CD4-positive, alpha-beta T cell (primary cell): ENCODE measurements at places on chromosomes 6 and 20. TPM values are rescaled to one million over a fixed set of nuclear protein-coding genes. Genes with fewer than 3 reads are reported as not detected.

FAM184A gene
- 3.3 TPM for total RNA-seq

GPLD1 gene
- total RNA-seq: 0.66 TPM

FOXQ1 gene
- not detected for total RNA-seq

DNA sequence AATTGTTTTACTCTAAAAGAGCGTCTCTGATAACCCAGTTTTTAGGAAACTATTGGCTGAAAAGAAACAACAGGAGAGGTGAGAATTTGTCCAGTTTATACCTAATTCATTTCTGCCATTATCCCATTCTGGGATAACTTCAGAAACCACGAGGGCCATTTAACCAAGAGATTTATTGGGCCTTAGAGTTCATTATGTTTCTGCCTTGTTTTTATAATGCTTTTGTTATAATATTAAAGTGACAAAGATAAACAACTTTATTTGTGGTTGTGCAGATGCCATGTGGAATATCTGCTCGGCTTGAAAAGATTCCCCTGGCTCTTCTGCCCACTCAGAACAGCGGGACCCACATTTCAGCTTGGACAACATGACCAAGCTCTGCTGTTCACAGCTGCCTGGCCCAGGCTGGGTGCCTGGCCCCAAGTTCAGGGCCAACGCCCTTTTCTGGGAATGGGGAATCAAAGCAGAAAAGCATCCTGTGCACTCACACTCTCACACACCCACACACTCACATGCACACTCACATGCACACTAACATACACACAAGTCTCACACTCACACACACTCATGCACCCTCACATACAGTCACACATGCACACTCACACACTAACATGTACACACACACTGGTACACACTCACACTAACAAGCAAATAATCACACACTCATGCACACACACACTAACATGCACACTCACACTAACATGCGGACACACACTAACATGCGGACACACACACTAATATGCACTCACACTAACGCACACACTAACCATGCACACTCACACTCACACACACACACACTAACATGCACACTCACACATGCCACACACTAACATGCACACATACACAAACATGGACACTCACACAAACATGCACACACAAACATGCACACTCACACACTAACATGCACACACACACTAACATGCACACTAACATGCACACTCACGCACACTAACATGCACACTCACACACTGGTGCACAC lies 86.7 kb upstream of the NEDD9 start:
- H3K4me3 ChIP-seq: no peak overlapping the region
- peaks cover 34% of the 10 kb centered on the region for H3K4me1 ChIP-seq
- no peaks in the 10 kb centered on the region for H3K27me3 ChIP-seq
- no peak for DNase-seq
- no peak overlapping the region for H3K27ac ChIP-seq

GRCh38 chr6:109794201-109794923 lies 103.3 kb downstream of the FIG4 start:
- DNase-seq: no peak
- no peaks in the 10 kb centered on the region for H3K27me3 ChIP-seq
- H3K36me3 ChIP-seq: peaks cover 9% of the 10 kb centered on the region

DNA sequence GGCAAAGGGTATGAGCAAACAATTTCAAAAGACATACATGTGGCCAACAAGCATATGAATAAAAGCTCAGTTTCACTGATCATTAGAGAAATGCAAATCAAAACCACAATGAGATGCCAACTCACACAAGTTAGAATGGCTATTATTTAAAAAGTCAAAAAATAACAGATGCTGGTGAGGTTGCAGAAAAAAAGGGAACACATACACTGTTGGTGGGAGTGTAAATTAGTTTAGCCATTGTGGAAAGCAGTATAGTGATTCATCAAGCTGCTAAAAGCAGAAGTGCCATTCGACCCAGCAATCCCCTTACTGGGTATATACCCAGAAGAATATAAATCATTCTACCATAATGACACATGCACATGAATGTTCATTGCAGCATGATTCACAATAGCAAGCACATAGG lies 6.7 kb upstream of the KHDC1L start:
- H3K4me3 ChIP-seq: no peak overlapping the region
- no peaks in the 10 kb centered on the region for H3K36me3 ChIP-seq
- H3K4me1 ChIP-seq: no peaks in the 10 kb centered on the region
- no peaks in the 10 kb centered on the region for H3K27me3 ChIP-seq

DNA sequence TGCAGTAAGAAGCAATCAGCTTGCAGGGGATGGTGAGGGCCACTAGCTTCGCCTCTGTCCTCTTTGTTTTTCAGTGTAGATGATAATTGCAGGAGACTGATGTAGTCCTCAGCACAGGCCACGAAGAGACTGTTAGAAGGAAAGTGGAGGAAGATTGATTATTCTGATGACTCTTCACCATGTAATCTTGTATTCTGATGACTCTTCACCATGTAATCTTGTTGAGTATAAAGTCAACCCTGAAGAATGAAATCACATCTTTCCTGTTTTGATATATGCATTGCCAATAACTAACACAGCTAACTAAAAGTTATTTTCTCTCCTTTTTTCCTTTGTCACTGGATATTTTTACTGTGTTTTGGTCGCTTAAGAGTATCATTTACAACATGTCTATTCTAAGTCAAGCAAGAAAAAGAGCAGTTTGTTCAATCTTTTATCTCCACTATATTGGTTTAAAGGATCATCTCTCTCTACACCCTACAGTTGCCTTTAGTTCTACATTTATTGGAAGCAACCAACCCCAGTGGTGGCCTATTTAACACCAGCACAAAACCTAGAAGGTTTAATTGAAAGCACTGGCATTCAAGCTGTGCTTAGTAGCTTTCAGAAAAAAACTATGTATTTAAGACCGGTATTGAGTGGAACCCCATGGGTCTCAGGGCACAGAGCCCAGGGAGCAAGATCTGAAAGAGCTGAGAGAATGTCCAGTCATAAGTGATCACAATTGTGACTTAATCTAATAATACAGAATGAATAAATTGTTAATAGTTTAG lies 107.2 kb upstream of the BTBD3 start:
- no peaks in the 10 kb centered on the region for H3K27me3 ChIP-seq
- no peaks in the 10 kb centered on the region for H3K4me1 ChIP-seq
- no peaks in the 10 kb centered on the region for H3K36me3 ChIP-seq
- no peak for DNase-seq

DNA sequence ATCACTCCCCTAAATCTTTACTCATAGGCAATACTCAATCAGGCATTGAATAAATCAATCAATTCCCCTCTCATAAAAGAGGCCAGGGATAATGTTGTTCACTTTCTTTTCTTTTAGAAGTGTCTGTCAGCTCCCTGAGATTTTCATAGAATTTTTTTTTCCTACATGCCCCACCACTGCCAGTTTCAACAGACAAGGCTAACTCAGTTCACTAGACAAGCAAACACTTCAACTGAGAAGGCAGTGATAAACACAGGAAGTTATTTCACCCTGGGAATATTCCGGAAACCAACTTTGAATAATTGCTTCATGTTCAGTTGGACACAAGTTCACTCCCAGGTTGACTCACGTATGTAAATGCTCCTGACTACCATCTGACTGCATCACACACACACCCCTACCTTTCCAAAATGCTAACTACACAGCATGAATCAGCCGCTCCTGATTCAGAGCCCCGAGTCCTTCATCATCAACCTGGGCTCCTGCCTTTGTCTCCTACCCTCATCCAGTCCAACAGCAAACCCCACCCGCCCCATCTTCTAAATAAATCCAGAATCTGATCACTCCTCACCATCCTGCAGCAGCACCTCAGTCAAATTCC lies 143.9 kb downstream of the BCAS1 start:
- H3K27me3 ChIP-seq: no peaks in the 10 kb centered on the region
- H3K4me3 ChIP-seq: no peak overlapping the region
- no peaks in the 10 kb centered on the region for H3K36me3 ChIP-seq
- H3K4me1 ChIP-seq: peaks cover 11% of the 10 kb centered on the region
- DNase-seq: peak; percentile 75

DNA sequence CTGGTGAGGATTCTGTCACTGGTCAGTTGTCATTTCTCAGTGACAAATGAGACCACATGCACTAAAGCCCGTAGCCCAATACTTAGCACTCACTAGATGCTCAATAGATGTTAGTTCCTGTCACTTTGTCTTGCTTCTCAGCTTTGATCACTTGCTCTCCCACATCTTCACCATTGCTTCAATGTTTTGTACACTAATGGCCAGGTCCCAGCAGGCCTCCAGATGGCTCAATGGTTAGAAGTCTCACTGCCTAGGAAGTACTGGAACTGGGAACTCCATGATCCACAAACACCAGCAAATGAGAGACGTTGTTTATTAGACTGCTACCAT lies 502.8 kb upstream of the JARID2 start:
- H3K27me3 ChIP-seq: peaks cover 2% of the 10 kb centered on the region
- H3K36me3 ChIP-seq: no peaks in the 10 kb centered on the region
- peaks cover 10% of the 10 kb centered on the region for H3K4me1 ChIP-seq
- no peak overlapping the region for H3K4me3 ChIP-seq
- peak overlapping the region; percentile 52 for H3K27ac ChIP-seq

GRCh38 chr6:8437813-8438212 lies 2.5 kb upstream of the SLC35B3 start:
- H3K27me3 ChIP-seq: no peaks in the 10 kb centered on the region
- no peak overlapping the region for H3K4me3 ChIP-seq
- no peaks in the 10 kb centered on the region for H3K36me3 ChIP-seq

DNA sequence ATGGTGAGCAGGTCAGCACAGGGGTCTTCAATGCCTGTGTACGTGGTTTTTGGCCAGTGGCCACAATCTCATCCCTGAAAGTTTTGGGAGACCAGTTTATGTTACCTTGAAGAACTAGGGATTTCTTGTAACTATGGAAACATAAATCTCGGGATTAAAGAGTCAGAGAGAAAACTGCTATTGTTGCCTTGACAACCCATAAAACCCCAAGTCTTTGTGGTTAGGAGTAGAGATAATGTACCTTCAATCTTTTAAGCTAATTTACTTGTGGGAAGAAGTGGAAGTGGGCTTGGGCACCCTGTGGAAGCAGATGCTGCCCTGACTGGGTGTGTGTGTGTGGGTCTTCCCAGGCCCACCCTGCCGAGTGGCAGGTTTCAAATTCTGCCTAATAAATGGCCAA lies 46.1 kb upstream of the ZNF831 start:
- DNase-seq: no peak
- H3K27ac ChIP-seq: no peak overlapping the region
- H3K27me3 ChIP-seq: no peaks in the 10 kb centered on the region
- no peaks in the 10 kb centered on the region for H3K36me3 ChIP-seq
- H3K4me3 ChIP-seq: no peak overlapping the region

DNA sequence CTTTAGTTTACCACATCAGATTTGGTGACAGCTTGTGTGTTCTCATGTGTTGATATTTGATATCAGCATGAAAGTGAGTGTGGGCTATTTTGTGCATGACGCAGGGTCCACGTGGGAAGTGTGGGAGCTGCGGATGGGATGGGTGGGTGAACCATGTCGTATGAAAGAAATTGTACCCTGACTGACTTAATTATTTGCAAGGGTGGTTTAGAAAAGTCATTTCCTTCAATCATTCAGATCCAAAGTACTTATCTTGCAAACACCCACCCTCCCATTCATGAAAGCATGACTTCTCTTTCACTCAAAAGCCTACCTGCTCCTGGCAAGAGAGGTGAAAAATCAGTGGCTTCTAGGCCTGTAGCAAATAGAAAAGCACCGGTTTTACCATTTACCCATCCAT lies 91.8 kb upstream of the BACH2 start:
- H3K27me3 ChIP-seq: no peaks in the 10 kb centered on the region
- H3K36me3 ChIP-seq: no peaks in the 10 kb centered on the region
- no peak for DNase-seq
- peaks cover 4% of the 10 kb centered on the region for H3K4me1 ChIP-seq
- no peak overlapping the region for H3K27ac ChIP-seq
- no peak overlapping the region for H3K4me3 ChIP-seq

DNA sequence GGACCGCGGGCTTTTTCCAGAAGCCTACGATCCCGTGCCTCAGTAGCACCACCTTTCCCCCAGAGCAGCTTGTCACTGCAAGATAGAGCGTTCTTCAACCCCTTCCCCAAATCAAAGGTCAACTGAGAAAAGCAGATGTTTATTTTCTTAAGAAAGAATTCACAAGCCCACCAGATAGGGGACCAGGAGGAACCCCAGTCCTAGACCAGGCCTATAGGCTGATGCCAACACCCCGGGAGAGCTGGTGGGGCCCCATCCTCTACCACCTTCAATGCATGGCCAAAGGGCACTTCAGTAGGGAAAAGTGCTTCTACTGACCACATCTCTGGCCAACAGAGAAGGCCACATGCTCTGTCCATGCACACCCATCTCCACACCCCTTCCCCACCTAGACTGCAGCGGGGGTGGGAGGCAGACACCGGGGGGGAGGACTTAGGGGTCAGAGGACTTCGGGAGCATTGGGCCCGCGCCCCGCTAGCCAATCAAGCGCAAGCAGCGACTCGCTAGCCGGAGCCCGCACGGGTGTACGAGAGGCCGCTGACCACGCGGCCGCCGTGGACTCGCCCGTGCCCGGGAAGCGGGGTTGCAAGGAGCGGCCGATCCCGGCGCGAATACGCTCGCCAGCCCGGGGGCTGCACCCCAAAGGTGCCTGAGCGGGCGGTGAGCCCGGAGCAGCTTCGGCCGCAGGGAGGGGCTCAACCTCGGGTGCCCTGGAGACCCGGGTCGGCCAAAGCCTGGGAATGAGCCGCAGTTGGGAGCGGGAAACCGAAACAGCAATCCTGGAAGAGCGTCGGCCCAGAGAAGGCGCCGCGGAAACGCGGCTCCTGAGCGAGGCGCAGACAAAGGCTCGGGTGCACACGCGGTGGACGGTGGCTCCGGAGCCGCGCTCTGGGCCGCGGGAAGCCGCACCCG lies 2.8 kb downstream of the PDE10A start:
- no peaks in the 10 kb centered on the region for H3K4me1 ChIP-seq
- H3K4me3 ChIP-seq: no peak overlapping the region
- H3K36me3 ChIP-seq: no peaks in the 10 kb centered on the region
- no peak for DNase-seq
- H3K27ac ChIP-seq: no peak overlapping the region
- H3K27me3 ChIP-seq: peaks cover 47% of the 10 kb centered on the region

GRCh38 chr20:38228436-38228835 lies 32.1 kb downstream of the KIAA1755 start:
- no peak overlapping the region for H3K27ac ChIP-seq
- peaks cover 3% of the 10 kb centered on the region for H3K27me3 ChIP-seq
- H3K4me3 ChIP-seq: no peak overlapping the region
- no peaks in the 10 kb centered on the region for H3K36me3 ChIP-seq

GRCh38 chr6:7107578-7108195 lies at the start of gene RREB1:
TSS of gene RREB1 (plus strand) at chr6:7107961. CDS start at chr6:7181912, 73,951 bp downstream.
- no peaks in the 10 kb centered on the region for H3K36me3 ChIP-seq
- H3K27ac ChIP-seq: peak within 1 kb of the TSS; percentile 63
- peaks cover 21% of the 10 kb centered on the region for H3K4me1 ChIP-seq
- no peaks in the 10 kb centered on the region for H3K27me3 ChIP-seq
- peak within 1 kb of the TSS; percentile 93 for H3K4me3 ChIP-seq
